Lower lobe of right lung (tissue), 2 donors: ENCODE measurements at places on chromosomes 12 and 14. TPM values are rescaled to one million over a fixed set of nuclear protein-coding genes. Genes with fewer than 3 reads are reported as not detected.

GRCh38 chr12:54020591-54021405, 7.4 kb upstream of the HOXC6 start:
- peaks cover 18% of the 10 kb centered on the region for H3K4me1 ChIP-seq
- no peaks in the 10 kb centered on the region for H3K36me3 ChIP-seq
- DNase-seq: no peak
- H3K27me3 ChIP-seq: peaks cover 100% of the 10 kb centered on the region
- no peak overlapping the region for H3K4me3 ChIP-seq
- no peak overlapping the region for H3K27ac ChIP-seq

DNA sequence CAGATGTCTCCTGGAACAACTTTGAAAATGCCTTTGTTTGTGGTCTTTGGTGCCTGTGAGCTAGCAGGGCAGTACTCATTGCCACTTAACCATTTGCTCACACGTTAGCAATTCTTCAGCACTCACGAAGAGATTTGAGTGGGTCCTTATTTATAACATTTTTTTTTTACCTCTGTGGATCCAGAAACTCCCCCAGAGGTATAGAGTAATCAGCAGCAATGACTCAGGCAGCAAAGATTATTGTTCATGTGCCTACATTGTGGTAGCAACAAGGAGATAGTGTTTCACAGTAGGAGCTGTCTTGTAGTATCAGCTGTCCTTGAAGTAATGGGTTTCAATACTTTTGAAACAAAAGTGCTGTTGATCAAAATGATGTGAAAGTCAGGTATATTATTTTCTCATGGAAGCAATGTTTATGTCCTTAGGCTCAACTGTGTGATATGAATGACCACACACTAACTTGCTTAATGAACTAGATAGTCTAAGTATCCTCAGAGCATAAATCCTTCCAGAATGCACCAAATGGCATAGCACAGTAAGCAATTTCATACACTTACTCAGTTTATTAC, 304.1 kb downstream of the EGLN3 start:
- H3K4me3 ChIP-seq: no peak overlapping the region
- H3K27ac ChIP-seq: no peak overlapping the region
- no peaks in the 10 kb centered on the region for H3K36me3 ChIP-seq
- H3K27me3 ChIP-seq: no peaks in the 10 kb centered on the region
- no peaks in the 10 kb centered on the region for H3K4me1 ChIP-seq

GRCh38 chr12:52209321-52209720, 17.5 kb upstream of the KRT80 start:
- H3K4me1 ChIP-seq: peaks cover 17% of the 10 kb centered on the region
- H3K27ac ChIP-seq: no peak overlapping the region
- H3K27me3 ChIP-seq: no peaks in the 10 kb centered on the region
- H3K36me3 ChIP-seq: no peaks in the 10 kb centered on the region

Gene CPSF2
- total RNA-seq: 65.4 TPM

GRCh38 chr12:40832668-40833067, 140.4 kb downstream of the CNTN1 start:
- H3K27me3 ChIP-seq: no peaks in the 10 kb centered on the region
- no peak overlapping the region for H3K27ac ChIP-seq
- DNase-seq: no peak
- H3K4me1 ChIP-seq: no peaks in the 10 kb centered on the region
- no peaks in the 10 kb centered on the region for H3K36me3 ChIP-seq

Gene C14orf39
- total RNA-seq: not detected

DNA sequence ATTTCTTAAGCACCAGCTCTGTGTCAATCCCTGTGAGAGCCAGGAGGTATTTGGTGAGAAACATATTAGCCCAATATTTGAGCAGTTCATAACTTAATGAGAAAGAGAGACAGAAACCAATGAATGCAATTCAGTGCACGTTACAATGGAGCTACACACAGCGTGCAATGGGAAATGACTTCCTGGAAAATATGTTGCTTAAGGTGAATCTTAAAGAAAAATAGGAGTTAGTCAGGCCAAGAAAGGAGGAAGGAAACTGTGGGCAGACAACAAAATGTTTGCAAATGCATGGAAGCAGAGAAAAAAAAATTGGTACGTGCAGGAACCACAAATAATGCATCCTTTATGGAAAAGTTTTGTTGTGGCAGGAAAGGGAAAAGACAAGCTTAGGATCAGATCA, 481.7 kb downstream of the BCAT1 start:
- no peak for DNase-seq
- no peak overlapping the region for H3K4me3 ChIP-seq
- no peaks in the 10 kb centered on the region for H3K27me3 ChIP-seq
- no peak overlapping the region for H3K27ac ChIP-seq
- H3K4me1 ChIP-seq: no peaks in the 10 kb centered on the region
- no peaks in the 10 kb centered on the region for H3K36me3 ChIP-seq

GRCh38 chr12:9264546-9264945, 56.4 kb upstream of the PZP start:
- no peak overlapping the region for H3K27ac ChIP-seq
- H3K4me1 ChIP-seq: no peaks in the 10 kb centered on the region
- H3K27me3 ChIP-seq: no peaks in the 10 kb centered on the region
- DNase-seq: no peak
- no peak overlapping the region for H3K4me3 ChIP-seq
- no peaks in the 10 kb centered on the region for H3K36me3 ChIP-seq

DNA sequence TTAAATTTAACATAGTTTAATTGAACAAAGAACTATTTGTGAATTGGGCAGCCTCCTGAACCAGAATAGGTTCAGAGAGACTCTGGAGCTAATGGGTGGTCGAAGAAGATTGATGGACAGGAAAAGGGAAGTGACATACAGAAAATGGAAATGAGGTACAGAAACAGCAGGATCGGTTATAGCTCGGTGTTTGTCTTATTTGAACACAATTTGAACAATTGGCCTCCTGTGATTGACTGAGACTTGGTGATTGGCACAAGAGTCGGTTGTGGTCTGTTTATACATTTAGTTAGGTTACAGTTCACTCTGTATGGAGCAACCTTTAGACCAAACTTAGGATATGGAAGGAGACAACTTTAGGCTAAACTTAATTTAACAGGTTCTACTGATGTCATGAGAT, 18.4 kb upstream of the CFL2 start:
- no peaks in the 10 kb centered on the region for H3K36me3 ChIP-seq
- H3K4me1 ChIP-seq: no peaks in the 10 kb centered on the region

DNA sequence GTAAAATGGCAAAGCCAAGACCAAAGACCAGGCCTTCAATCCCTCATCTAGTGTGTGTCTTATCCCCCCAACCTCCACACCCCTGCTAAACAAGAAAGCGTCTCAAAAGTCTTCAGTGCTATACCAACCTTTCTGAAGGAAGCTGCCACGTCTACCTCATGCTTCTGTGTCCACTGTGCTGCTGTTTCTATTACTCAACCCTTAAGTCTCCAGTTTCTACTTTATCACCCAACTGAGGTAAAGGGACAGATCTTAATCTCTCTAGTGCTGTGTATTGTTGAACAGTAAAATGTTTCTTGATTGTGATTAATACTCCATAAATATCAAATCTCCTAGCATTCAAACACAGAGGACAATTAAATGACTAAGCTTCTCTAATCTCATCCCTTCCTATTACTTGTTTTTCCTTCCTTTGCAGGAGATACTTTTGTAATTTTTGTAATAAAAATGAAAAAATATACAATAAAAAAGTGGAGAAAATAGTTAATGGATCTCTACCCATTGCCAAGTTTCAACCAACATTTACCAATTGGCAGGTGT, 23.3 kb downstream of the BTBD7 start:
- no peak overlapping the region for H3K27ac ChIP-seq
- no peaks in the 10 kb centered on the region for H3K36me3 ChIP-seq
- H3K4me3 ChIP-seq: no peak overlapping the region
- H3K27me3 ChIP-seq: no peaks in the 10 kb centered on the region
- DNase-seq: no peak

DNA sequence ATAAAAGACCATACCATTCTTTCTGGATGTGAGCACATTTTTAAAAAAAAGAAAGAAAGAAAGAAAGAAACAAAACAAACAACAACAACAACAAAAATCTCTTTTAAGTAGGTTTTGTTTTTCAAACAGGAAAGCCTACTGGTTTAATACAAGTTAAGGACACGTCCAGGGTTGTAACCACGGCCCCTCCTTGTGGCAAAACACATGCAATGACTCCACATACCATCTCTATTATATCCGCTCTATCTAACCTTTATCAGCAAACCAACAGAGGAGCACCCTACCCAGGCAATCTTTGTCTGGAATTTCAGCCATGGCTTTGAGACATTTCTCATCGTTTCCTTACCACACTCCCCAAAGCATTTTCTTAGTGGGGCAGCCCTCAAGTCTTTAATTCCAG, 360.5 kb upstream of the TMPO start:
- no peaks in the 10 kb centered on the region for H3K27me3 ChIP-seq
- no peaks in the 10 kb centered on the region for H3K4me1 ChIP-seq
- no peak overlapping the region for H3K4me3 ChIP-seq
- no peak overlapping the region for H3K27ac ChIP-seq

Gene TOMM20L
- not detected for total RNA-seq

- no peak overlapping the region for H3K4me3 ChIP-seq
- H3K36me3 ChIP-seq: no peaks in the 10 kb centered on the region
Observed at GRCh38 chr12:53983950-53984572, 885 bp upstream of the HOXC10 start.

DNA sequence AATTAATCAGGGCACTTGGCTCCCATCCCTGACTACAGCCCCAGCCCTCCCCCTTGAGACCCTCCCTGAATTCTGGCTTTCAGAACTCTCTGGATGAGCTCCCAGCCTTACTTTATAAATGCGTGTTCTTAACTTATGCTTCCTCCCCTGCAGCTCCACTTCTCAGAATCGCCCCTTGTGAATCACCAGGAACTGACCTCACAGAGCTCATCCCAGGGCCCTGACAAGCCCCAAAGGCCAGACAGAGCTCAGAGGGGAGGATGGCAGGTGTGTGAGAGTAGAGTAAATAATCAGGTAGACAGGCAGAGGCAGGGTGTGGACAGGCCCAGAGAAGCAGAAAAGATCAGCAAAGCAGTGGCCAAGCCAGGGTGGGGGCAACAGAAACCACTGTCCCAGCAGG, 68.2 kb upstream of the FOXN3 start:
- peaks cover 14% of the 10 kb centered on the region for H3K4me1 ChIP-seq
- H3K4me3 ChIP-seq: no peak overlapping the region
- H3K27me3 ChIP-seq: no peaks in the 10 kb centered on the region
- DNase-seq: no peak
- no peaks in the 10 kb centered on the region for H3K36me3 ChIP-seq

GRCh38 chr12:89236748-89237383, 115.4 kb downstream of the DUSP6 start:
- no peaks in the 10 kb centered on the region for H3K27me3 ChIP-seq
- no peak overlapping the region for H3K4me3 ChIP-seq
- no peak overlapping the region for H3K27ac ChIP-seq
- no peaks in the 10 kb centered on the region for H3K36me3 ChIP-seq

- DNase-seq: no peak
- H3K4me1 ChIP-seq: no peaks in the 10 kb centered on the region
Observed at GRCh38 chr14:22210026-22210425, 379.0 kb downstream of the DAD1 start.

Gene MOK
- total RNA-seq: 15.8 TPM

GRCh38 chr14:28584951-28585350, 181.6 kb upstream of the FOXG1 start:
- no peaks in the 10 kb centered on the region for H3K27me3 ChIP-seq
- H3K36me3 ChIP-seq: no peaks in the 10 kb centered on the region
- no peak for DNase-seq
- H3K4me3 ChIP-seq: no peak overlapping the region

- no peak for DNase-seq
- no peak overlapping the region for H3K27ac ChIP-seq
- H3K4me1 ChIP-seq: no peaks in the 10 kb centered on the region
- H3K4me3 ChIP-seq: no peak overlapping the region
- no peaks in the 10 kb centered on the region for H3K27me3 ChIP-seq
Observed at GRCh38 chr12:102172436-102172835, 25.2 kb downstream of the PMCH start.

DNA sequence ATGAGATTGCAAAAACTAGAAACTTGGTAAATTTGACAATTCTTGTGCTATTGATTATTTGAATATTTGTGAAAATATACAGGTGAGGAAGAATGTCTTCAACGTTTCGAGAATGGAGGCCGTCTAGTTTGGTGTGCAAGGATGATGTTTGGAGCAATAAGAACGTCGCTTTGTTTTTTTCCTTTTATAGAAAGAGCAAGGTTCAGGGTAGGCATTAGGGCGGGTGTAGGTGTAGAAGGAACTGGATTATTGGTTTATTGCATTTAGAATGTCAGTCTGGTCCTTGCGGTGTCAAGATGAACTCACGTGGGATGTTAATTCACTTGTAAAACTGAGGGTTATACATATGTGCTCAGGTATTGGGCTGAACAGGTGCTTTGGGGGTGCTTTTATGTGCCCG, 1.1 kb downstream of the RPS26 start:
- H3K27me3 ChIP-seq: no peaks in the 10 kb centered on the region
- peaks cover 21% of the 10 kb centered on the region for H3K4me1 ChIP-seq
- peak overlapping the region; percentile 97 for H3K27ac ChIP-seq
- H3K36me3 ChIP-seq: peaks cover 39% of the 10 kb centered on the region
- DNase-seq: no peak

GRCh38 chr12:90099288-90099687, 390.6 kb upstream of the ATP2B1 start:
- no peak overlapping the region for H3K27ac ChIP-seq
- peaks cover 9% of the 10 kb centered on the region for H3K4me1 ChIP-seq
- no peak overlapping the region for H3K4me3 ChIP-seq
- no peaks in the 10 kb centered on the region for H3K27me3 ChIP-seq

Gene KRT2
- total RNA-seq: not detected

GRCh38 chr14:42517806-42518500, 911.3 kb downstream of the LRFN5 start:
- no peaks in the 10 kb centered on the region for H3K4me1 ChIP-seq
- no peak for DNase-seq
- no peak overlapping the region for H3K4me3 ChIP-seq
- no peaks in the 10 kb centered on the region for H3K36me3 ChIP-seq
- H3K27ac ChIP-seq: no peak overlapping the region

GRCh38 chr12:59580050-59580449, 15.8 kb upstream of the SLC16A7 start:
- no peaks in the 10 kb centered on the region for H3K36me3 ChIP-seq
- no peaks in the 10 kb centered on the region for H3K4me1 ChIP-seq
- H3K4me3 ChIP-seq: no peak overlapping the region
- H3K27ac ChIP-seq: no peak overlapping the region
- no peak for DNase-seq
- no peaks in the 10 kb centered on the region for H3K27me3 ChIP-seq

Gene MYL2
- total RNA-seq: not detected

GRCh38 chr14:69992564-69992963, 113.3 kb downstream of the SMOC1 start:
- H3K4me3 ChIP-seq: no peak overlapping the region
- peaks cover 11% of the 10 kb centered on the region for H3K27me3 ChIP-seq
- no peaks in the 10 kb centered on the region for H3K4me1 ChIP-seq
- no peak overlapping the region for H3K27ac ChIP-seq

Gene RESF1
- 77.2 TPM for total RNA-seq
